ENCODE measurements at places on chromosomes 4 and X. TPM values are rescaled to one million over a fixed set of nuclear protein-coding genes. Genes with fewer than 3 reads are reported as not detected.

The ARR3 gene
- total RNA-seq = not detected

The WNK3 gene
- total RNA-seq = 6.2 TPM

The BMP3 gene
- total RNA-seq = 0.19 TPM

The SCRG1 gene
- 45.2 TPM for total RNA-seq

The ITIH6 gene
- total RNA-seq = not detected

The SORBS2 gene
- 289 TPM for total RNA-seq

All from aorta (tissue), 5 donors.